ENCODE measurements at places on chromosomes 2 and 18.

- no peak for DNase-seq
Measured at GRCh38 chr2:79387431-79387830, 125.4 kb upstream of the CTNNA2 start.

DNA sequence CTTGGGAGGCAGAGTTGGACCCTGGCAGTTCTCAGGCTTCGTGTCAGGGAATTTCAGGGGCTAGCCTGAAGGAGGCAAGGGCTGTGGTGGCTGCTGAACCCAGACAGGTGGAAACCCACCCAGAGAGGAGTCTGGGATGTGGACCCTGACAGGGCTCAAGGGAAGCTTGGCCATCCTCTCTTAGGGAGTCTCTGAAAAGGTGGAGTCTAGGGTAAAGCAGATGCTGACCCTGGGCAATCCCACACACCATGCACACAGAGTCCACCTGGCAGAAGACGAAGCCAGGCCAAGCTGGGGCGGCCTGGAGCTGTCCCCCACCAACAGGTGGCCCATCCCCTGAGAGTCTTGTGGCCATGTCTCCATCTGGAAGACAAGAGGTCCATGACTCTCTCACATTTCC, 41.2 kb upstream of the TEX51 start:
- DNase-seq: no peak

GRCh38 chr18:7855671-7856070, 288.6 kb downstream of the PTPRM start:
- DNase-seq: no peak

DNA sequence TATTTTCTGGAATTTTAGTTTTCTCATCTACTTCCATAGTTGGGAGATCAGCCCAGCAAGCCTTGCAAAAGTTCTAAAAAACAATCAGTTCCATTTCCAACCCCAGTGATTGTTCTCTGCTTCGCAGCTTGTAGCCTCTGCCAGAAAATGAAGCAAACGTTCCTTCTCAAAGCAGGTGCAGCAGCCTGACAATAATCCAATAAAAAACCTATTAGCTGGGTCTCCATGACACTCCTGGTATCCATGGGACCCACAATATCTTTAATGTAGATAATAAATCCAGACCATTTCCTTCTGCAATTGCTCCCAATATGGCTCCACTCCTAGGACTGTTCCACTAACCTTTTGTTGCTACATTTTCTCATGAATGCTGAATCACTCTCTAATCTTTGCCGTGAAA, 140.8 kb upstream of the SETBP1 start:
- no peak for DNase-seq
